NCI-H1092 (cell line): ENCODE measurements at places on chromosomes 3 and 15.
A peak's percentile ranks its signal among the peaks of the same experiment; 100 is the strongest.

GRCh38 chr3:156151824-156152428 is 31.5 kb downstream of the KCNAB1 start:
- peak; percentile 18 for DNase-seq

DNA sequence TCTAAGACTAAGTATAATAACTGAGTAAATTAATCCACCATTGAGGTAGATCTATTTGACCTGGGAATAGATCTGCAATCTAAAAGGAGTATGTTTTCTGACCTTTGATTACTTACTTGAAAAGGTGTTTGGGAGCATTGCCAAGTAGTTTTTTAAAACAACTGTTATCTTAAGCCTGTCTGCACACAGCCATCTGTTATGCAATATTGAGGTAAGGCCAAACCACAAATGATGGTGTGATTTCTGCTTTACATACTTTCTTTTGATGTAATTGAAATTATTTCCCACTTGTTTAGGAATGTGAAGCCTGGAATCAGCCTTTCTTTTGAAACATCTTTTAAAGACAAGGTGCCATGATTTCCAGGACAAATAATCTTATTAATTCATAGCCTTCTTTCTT is 274.0 kb downstream of the BBX start:
- DNase-seq: no peak

GRCh38 chr3:42451116-42451515 is 40.7 kb upstream of the LYZL4 start:
- no peak for DNase-seq

- no peak for DNase-seq
These were observed 19.6 kb upstream of the GOLGA8B start for GRCh38 chr15:34603095-34603494.

DNA sequence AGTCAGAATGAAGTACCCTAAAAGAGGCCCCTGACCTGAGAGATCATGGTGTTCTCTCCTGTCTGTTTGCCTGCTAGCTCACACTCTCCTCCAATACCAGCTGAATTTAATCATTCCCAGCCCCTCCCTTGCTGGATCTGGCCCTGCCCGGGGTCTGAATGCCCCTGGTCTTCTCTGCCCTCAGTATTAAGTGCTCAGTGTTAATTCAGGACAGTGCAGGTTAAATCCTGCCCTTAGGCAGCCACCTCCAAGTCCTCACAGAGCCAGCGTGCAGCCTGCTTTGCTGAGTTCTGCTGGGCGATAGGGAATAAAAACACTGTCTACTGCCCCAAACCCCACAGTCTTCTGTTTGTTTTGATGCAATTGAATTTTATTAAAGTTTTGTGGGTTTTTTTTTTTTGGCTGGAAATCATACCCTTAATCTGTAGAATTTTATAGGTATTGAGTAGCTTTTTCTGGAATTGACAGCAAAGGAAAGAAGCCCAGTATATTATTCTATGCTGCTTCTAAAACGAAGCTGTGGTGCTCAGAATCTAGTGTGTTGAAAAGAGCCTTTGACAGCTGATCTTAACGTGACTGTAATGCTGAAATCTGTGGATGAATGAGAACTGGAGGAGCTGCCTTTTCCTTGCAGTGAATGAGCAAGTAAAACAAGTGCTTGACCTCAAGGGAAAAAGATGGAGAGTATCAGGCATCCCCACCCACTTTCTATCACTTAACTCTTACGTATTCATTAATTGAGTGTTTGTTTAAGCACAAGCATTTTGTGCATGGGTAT is 12.3 kb upstream of the BDH1 start:
- DNase-seq: no peak

DNA sequence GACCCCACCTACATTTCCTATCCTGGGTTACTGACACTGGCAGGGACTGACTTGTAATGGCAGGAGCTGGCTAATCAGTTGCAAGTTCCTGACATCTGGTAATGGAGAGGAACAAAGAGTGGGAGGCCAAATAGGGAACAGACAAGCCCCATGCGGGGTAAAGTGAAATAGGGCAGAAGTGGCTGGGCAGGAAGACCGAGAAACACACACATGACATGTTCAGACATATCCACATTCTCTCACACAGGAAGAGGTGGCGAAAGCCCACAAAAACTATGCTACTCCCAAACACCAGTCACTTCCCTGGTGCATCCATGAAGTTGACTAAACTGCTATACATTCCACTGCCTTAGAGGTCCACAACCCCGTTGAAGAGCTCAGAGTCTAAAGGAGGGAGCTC is 394.1 kb upstream of the TBL1XR1 start:
- DNase-seq: no peak

DNA sequence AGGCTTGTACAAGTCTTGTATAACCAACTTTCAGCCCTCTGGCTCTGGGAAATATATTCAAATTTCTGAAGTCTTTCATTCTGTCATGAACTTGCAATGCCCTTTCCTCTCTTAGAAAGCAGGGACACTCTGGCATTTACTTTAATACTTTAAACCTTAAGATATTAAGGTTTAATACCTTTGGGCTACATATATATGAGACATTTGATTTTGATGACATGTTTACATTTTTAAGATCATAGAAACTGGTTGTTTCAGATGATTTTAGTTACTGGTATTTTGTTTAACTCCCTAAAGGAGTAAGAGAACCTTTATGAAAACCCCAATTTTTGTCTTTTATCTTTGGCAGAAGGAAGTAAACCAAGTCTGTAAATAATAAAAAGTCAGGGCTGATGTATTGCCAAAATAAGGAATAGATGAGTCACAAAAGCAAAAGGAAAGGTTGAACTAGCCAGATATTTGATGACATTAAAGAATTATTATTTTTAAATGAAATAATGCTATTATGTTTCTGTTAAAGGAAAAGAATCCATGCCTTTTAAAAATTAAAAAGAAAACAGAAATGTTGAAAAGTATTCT is 579.0 kb upstream of the CBLB start:
- DNase-seq: no peak

- DNase-seq: no peak
These were observed 7.9 kb upstream of the FBXO22 start for GRCh38 chr15:75895731-75896130.

- no peak for DNase-seq
These were observed 14.0 kb downstream of the AAGAB start for GRCh38 chr15:67240235-67241131.

- no peak for DNase-seq
These were observed 195.2 kb upstream of the DPPA4 start for GRCh38 chr3:109532257-109533216.

DNA sequence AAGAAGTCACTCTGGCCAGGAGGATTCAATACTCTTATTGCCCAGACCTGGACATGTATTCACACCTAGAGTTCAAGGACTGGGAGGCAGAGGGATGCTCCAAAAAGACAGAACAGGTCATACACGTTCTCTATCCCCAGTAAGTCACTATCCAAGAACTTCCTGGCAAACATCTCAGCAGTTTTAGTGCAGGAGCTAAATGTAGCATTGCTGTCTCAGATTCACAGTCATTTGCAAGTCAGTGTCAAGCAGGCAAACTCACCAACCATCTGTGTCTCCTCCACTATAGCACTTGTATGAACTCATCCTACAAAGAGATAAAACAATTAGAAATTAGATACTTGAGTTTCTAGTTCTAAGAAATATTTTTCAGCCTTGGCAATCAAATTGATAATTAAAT is 38.4 kb downstream of the ABHD17C start:
- DNase-seq: no peak
